ENCODE measurements at places on chromosomes 11 and 22.

- no peak overlapping the region for H3K4me3 ChIP-seq
- H3K4me1 ChIP-seq, result peaks cover 24% of the 10 kb centered on the region
- H3K27ac ChIP-seq, result peak overlapping the region; percentile 77
- H3K36me3 ChIP-seq, result no peaks in the 10 kb centered on the region
Observed at GRCh38 chr11:66317723-66318599, 1.1 kb upstream of the CD248 start.

GRCh38 chr11:20459865-20460264 lies 72.3 kb downstream of the PRMT3 start:
- peaks cover 6% of the 10 kb centered on the region for H3K4me1 ChIP-seq
- H3K27me3 ChIP-seq, result no peaks in the 10 kb centered on the region
- H3K4me3 ChIP-seq, result no peak overlapping the region
- H3K36me3 ChIP-seq, result no peaks in the 10 kb centered on the region
- H3K27ac ChIP-seq, result no peak overlapping the region

- H3K27ac ChIP-seq, result no peak overlapping the region
- no peaks in the 10 kb centered on the region for H3K36me3 ChIP-seq
- DNase-seq, result no peak
- H3K27me3 ChIP-seq, result no peaks in the 10 kb centered on the region
- H3K4me1 ChIP-seq, result peaks cover 14% of the 10 kb centered on the region
Observed at GRCh38 chr11:35546317-35546716, 20.9 kb upstream of the PAMR1 start.

- H3K4me3 ChIP-seq, result no peak overlapping the region
- DNase-seq, result no peak
- no peaks in the 10 kb centered on the region for H3K27me3 ChIP-seq
- H3K36me3 ChIP-seq, result no peaks in the 10 kb centered on the region
- H3K4me1 ChIP-seq, result no peaks in the 10 kb centered on the region
Observed at GRCh38 chr11:33211580-33211979, 45.6 kb upstream of the HIPK3 start.

DNA sequence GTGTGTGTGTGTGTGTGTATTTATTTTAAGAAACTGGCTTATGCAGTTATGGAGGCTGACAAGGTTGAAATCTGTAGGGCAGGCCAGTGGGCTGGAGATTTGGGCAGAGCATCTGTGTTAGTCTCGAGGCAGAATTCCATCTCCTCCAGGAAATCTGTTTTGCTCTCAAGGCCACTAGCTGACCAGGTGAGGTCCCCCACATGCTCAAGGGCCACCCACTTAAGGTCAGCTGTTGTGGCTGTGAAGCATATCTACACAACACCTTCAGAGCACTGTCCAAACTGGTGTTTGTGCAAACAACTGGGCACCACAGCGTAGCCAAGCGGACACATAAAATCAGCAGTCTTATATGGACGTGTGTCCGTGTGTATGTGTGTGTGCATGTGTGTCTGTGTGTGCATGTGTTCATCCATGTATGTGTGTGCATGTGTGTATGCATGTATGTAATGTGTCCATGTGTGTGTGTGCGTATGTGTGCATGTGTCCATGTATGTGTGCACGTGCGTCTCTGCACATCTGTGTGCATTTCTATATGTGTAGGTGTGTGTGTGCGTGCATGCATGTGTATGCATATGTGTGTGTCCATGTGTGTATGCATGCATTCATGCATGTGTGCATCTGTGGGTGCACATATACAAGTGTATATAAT lies 400.9 kb downstream of the BRD1 start:
- H3K36me3 ChIP-seq, result no peaks in the 10 kb centered on the region
- no peak overlapping the region for H3K27ac ChIP-seq
- no peaks in the 10 kb centered on the region for H3K27me3 ChIP-seq
- DNase-seq, result no peak
- H3K4me1 ChIP-seq, result no peaks in the 10 kb centered on the region
